ENCODE measurements at places on chromosomes 3 and 15.

- no peak for DNase-seq
Measured at GRCh38 chr15:42674472-42674871, 62.5 kb downstream of the CDAN1 start.

DNA sequence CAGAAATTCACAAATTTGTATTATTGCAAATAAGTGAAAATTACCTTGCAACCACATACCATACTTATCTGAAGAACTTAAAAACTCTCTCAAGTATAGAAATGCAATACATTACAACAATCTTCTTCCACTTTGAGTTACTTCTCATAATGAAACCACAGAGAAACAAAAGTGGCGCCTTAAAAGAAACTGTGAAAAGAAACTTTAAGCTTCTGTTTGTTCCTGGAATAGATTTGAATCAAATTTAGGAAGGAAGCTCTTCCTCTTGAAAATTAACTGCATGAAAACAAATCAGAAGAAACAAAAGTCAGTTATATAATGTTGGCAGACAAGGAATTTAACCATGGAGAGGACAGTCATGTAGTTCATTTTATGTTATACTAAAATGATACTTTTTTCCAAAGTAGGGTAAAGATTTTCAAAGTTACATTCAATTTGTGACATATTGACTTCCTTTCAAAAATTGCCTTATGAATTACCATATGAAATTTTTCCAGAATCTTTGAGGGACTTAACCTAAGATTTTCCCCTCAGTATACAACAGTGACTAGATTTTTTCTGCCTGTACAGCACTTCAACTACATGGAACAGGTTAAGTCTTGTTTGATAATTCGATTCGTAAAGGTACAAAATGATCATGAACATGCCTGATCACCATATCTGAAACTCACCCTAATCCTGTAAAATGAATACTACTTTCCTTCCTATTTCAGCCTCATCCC is 57.6 kb upstream of the TNFSF10 start:
- DNase-seq = no peak

DNA sequence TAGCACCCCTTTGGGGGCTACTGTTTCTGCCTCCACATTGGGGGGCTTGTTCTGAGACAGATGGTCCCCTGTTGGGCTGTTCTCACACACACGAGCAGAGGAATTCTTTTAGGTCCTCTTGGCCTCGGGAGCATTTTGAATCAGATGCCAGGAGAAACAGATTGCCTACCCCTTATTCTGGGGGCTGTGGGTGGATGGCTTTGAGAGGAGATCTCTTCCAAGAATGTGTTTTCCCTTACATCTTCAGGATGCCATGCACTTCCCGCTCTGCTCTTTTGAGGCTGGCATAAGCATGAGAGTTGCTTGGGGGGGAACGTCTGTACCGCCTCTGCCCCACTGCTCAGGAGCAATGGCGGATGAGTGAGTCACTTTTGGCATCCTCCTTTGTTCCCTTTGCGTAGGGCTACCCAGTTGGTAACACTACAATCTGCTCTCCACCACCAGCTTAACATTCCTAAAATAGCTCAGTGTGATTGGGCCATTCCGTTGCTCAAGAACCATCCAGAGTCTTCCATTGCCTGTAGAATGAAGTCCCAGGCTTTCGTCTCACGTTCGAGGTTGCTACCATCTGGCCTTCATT is 154.4 kb downstream of the RPLP1 start:
- no peak for DNase-seq

GRCh38 chr3:58077596-58078285 is 69.5 kb downstream of the FLNB start:
- no peak for DNase-seq

DNA sequence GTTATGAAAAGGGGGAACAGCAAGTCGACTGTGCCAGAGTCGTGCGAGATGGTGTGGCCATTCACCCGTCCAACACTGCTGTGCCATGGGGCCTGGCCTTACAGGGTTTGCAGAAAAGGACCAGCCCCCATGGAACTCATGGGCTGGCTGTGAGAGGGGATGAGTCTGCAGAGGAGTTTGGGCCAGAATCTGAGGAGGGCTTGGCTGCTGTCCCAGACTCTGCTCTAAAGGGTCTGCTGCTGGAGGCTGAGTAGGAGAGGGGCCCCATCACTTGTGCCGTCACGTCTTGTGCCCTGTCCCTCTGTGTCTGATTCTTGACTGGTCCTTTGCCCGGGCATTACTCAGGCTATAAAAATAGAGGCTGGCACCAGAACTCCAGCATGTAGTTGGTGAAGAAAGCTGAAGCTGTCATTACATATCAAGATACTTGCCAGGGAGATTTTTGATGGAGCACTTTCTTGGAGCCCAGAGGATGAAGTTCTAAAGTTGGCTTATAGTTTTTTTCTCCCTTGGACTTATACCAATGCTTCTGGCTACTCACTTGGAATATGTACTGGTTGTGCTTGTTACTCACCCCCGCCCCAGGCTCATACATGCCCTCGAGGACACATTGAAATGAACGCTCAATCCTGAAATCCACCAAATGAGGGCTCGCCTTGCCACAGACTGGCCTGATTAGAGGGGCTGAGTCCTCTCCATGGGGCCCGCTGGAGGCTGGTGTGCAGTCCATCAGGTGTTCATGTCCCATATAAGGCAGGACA is 10.2 kb downstream of the PXYLP1 start:
- DNase-seq = no peak

DNA sequence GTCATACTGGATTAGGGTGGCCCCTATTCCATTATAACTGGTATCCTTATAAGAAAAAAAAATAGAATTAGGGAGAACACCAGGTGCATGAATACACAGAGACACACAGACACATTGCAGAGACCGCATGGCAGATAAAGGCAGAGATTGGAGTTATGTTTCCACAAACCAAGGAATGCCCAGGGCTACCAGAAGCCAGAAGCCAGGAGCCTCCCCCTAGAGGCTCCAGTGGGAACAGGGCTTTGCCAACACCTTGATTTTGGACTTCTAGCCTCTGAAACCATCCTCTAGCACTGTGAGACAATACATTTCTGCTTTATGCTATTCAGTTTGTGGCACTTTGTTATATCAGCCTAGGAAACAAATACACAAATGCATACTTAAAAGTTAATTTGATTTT is 10.4 kb downstream of the GOLM2 start:
- no peak for DNase-seq

GRCh38 chr3:149493315-149494021 is 19.0 kb downstream of the TM4SF4 start:
- no peak for DNase-seq

DNA sequence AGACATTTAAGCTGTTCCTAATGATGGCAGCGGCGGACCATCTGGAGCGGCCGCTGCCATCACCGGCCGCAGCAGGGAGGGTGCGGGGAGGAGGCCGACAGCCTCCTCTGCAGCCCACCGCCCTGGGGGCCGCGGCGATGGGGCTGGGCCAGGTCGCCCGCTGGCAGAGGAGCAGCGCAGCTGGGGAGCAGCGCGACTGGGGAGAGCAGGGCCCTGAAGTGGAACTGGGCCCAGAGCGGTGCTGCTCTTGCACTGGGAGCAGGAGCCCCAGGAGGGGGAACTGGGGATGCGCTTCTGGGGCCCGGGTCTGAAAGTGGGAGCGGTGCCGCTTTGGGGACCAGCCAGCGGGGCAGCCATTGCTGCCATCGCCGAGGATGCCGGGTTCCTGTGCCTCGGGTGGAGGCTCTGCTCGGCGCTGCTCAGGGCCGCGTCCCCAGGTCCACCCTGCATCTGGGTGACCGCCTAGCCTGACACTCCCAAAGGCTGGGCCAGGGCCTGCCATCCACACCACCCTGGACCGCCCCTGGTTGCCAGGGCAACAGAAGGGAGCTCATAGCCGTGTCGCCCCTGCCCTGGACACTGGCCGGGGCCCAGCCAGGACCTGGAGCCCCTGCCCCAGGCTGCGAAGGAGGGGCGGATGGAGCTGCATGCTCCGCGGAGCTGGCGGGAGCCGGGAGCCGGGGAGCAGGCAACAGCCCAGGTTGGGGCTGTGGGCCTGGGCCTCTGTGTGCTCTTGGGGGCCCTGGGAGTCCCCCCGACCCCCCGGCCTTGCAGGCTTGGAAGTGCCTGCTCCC is 15.5 kb upstream of the PLA2G4E start:
- no peak for DNase-seq

DNA sequence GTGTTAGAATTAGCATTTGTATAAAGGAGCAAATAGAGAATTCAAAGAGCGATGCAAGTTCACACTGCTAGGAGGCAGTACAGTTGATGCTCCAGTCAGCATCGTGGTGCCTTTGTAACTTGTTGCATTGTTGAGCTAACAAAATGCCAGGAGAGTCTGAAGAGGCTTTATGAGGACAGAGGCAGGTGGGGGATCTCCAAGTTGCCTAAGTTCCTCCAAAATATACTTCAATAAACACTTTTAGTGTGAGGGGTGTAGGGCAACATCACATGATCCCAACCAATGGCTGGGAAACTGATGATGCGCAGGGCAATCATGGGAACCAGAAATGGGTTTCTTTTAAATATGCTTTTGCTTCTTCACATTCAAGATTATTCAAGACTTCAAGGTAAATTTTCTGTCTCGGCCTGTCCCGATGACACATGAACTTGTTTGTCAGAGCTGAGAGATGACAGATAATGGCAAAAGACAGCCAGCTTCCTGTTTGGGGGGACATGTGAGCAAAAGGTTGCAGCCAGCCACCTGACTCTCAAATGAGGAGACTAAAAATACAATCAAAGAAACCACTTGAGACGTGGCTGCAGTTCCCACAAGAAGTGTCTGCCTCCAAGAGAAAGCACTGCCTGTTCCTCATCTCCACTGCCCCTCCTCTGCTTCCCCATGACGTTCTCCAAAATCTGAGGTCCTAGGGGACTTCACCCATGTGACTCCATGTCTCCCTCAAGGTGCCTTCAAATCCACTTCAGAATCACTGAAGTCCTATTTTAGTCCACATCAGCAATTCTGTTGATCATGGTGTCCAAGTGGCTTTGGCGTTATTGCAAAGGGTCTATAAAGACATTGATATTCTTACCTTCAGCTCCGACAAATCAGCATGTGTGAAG is 39.3 kb downstream of the KLHL6 start:
- no peak for DNase-seq

- DNase-seq = no peak
Measured at GRCh38 chr15:71192816-71193215, 77.5 kb downstream of the THSD4 start.

DNA sequence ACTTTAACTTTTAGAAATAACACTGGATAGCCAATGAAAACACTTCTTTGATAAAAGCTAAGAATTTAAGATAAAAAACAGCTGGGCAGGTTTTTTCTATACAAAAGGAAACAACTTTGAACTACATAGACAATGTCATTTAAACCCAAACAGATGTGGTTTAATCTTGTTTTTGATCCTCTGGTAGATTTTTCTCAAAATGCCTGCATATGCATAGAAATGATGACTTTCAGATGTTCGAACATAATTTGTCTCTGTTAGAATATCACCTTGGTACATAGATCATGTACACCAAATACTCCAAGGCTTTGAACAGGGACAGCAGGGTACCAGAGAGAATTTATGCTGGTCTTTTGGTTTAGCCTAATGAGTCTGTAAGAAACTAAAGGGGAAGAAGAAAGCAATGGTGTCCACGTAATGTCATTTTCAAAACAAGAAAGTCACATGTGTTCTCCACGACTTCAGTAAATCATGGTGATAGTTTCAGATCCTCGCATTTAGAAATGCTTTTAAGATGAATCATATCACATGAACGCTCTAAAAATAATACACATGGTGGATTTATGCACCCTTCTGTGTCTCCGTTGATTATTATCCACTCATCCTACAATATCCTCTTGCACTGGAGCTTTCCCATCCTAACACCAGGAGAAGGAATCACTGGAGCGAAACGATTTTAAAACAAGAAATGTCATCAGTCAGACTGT is 160.1 kb upstream of the PDZRN3 start:
- DNase-seq = no peak

DNA sequence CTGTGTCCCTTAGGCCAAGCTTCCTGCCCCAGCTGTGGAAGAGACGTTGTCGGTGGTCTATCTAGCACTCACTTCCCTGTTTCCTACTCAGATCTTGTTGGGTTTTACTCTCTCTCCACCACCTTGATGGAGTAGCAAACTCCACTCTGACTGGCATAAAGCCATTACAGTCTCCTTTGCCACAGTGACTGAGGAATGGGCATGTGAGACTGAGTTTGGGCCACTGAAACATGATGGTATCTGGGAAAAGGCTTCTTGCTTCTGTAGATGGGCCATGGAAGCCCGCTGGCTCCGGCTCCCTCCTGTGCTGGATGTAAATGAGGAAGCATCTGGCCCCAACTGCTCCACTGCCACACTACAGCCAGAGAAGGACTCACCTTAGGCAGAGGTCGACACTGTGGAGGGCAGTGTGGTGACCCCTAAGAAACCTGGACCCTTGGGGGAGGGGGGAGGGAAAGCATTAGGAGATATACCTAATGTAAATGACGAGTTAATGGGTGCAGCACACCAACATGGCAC is 9.4 kb upstream of the CAMK1 start:
- no peak for DNase-seq

DNA sequence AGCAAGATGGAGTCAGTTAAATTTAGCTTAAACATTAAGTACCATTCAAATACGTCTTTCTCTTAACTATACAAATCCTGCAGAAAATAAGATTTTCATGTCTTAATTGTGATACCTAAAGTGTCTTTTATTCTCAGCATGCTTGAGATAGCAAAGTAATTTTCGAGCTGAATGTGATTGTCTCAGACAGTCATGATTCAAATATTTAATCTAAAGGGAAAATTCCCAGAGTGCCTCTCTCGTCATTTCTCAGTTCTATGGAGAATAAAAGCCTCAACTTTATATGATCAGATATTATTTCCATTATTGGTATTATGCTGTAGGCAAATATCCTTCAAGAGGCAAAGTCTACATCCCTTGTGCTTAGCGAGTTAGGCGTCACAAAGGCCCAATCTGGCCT is 589.9 kb downstream of the TAFA4 start:
- no peak for DNase-seq

- DNase-seq = no peak
Measured at GRCh38 chr3:20861454-20861853, 675.4 kb upstream of the SGO1 start.

GRCh38 chr3:133607816-133608215 is 34.3 kb downstream of the CDV3 start:
- DNase-seq = no peak

DNA sequence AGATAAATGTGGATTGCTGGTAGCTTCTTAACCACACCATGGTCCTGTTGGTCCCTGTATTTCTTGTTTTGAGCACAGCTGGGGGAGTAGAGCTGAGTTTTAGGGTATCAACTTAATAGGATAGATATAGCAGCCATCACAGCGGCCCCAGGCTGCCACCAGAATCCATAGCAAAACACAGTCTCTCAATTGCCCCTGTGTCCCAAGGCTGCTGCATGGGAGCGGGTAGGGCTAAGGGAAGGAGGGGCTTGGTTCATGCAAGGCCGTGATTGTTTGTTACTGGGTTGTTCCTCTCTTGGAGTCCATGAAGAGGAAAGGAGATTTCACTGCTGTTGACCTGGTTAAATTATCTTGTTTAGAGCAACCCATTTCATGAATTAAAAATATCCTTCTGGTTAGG is 22.1 kb downstream of the ARNT2 start:
- DNase-seq = no peak

GRCh38 chr3:58835086-58835485 is 168.5 kb upstream of the FAM3D start:
- no peak for DNase-seq

All from CMK (cell line).